ENCODE measurements at places on chromosomes 7 and 10. TPM values are rescaled to one million over a fixed set of nuclear protein-coding genes. Genes with fewer than 3 reads are reported as not detected.

NCF1 gene
- total RNA-seq: not detected

NEURL1 gene
- total RNA-seq: 0.38 TPM

CASTOR2 gene
- total RNA-seq: 71.2 TPM

TMEM270 gene
- total RNA-seq: not detected

PLEKHS1 gene
- total RNA-seq: not detected

- H3K36me3 ChIP-seq: no peaks in the 10 kb centered on the region
- H3K4me1 ChIP-seq: no peaks in the 10 kb centered on the region
- DNase-seq: no peak
- no peak overlapping the region for H3K4me3 ChIP-seq
- no peaks in the 10 kb centered on the region for H3K27me3 ChIP-seq
- H3K27ac ChIP-seq: no peak overlapping the region
Observed at GRCh38 chr10:96287392-96288105, 16.2 kb upstream of the BLNK start.

DNA sequence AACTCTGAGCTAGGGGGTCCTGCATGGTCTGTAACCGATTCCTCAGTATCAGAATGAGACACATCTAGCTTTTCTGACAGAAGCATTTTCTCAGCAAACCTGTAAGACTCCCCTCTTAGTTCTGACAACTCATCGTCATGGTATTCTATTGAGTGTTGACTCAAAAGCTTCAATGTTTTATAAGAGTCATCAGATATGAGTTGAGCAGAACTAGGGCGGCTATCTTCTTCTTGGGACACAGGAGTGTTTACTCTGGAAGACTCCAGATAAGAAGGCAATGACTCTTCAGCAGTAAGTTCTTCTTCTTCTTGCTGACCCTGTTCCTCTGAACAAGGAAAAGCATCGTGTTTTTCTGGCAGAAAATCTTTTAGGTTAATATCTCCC lies 167.0 kb upstream of the CCDC6 start:
- H3K4me3 ChIP-seq: no peak overlapping the region
- H3K4me1 ChIP-seq: no peaks in the 10 kb centered on the region
- H3K36me3 ChIP-seq: peaks cover 9% of the 10 kb centered on the region
- DNase-seq: no peak
- H3K27me3 ChIP-seq: no peaks in the 10 kb centered on the region

DNA sequence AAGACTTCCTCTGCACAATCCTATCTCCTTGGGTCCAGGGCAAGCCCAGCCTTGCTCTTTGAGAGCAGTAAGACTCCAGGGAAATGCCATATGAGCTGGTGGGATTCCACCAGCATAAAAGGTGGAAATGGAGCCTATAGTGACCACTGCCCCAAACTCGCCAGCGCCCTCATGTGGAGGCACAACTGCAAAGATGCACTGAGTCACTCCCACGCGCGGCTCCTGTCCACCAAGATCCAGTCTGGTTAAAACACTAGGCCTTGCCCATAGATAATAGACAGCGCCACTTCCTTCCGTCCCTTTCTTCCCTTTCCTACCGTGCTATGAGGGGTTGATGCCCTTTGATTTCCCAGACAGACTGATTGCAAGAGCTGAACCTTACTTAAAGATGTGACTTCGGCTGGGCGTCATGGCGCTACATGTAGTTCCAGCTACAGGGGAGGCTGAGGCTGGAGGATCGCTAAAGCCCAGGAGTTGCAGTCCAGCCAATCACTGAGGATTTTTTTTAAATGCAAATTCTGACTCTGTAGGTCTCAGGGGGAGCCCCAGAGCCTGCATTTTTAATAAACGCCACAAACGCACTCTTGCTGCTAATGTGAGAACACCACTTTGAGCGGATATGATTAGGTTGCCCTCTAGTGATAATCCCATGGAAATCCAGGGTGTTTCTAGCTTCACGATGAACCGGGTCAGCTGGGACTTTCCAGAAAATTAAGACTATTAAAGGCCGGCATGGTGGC lies 136.5 kb downstream of the EPC1 start:
- H3K4me3 ChIP-seq: no peak overlapping the region
- H3K27ac ChIP-seq: no peak overlapping the region
- peak; percentile 63 for DNase-seq
- H3K4me1 ChIP-seq: no peaks in the 10 kb centered on the region
- no peaks in the 10 kb centered on the region for H3K27me3 ChIP-seq
- H3K36me3 ChIP-seq: no peaks in the 10 kb centered on the region

- no peak for DNase-seq
- H3K27ac ChIP-seq: no peak overlapping the region
- no peaks in the 10 kb centered on the region for H3K36me3 ChIP-seq
- H3K4me1 ChIP-seq: peaks cover 5% of the 10 kb centered on the region
- H3K27me3 ChIP-seq: no peaks in the 10 kb centered on the region
- no peak overlapping the region for H3K4me3 ChIP-seq
Observed at GRCh38 chr10:43785252-43785651, 136.6 kb upstream of the ZNF32 start.

DNA sequence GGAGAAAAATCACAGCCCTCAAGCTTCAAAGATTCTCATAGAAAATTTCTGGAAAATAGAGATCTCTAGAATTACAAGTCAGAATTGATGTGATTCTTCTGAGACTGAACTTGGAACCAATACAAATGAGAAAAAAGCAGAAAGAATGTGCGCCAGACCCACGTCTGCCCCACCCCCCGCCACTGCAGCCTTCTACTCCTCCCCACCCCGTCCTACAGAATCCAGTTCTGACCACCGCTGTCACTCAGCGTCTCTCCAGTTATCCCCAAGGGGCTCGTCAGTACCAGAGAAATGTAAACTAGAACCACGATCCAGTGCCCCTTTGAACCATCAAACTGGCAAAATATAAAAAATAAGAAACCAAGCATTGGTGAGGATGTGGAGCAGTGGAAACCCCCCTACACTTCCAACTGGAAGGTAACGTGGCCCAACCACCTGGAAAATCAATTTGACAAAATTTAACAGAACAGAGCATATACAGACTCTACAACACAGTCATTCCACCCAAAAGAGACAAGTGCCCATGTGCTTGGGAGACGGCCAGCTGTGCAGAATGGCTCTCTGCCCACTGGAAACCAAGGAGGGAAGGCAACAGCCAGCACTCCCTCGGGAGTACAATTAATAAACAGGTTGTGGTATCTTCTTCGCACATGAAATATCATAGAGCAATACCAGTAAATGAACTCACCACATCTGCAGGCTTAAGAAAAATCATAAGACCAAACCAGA lies 397.9 kb downstream of the TNS3 start:
- DNase-seq: no peak
- H3K27me3 ChIP-seq: peaks cover 5% of the 10 kb centered on the region
- H3K36me3 ChIP-seq: no peaks in the 10 kb centered on the region
- H3K4me1 ChIP-seq: no peaks in the 10 kb centered on the region

DNA sequence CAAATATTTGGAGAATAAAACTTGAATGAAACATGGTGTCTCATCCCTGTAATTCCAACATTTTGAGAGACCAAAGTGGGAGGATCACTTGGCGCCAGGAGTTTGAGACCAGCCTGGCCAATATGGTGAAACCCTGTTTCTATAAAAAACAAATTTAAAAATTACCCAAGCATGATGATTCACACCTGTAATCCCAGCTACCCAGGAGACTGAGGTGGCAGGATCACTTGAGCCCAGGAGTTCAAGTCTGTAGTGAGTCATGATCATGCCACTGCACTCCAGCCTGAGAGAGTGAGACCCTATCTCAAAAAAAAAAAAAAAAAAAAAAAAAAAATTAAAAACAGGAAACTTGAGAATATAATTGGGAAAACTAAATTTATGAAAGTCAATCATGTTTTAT lies 481.1 kb downstream of the SEMA3D start:
- H3K27me3 ChIP-seq: no peaks in the 10 kb centered on the region
- DNase-seq: no peak
- no peak overlapping the region for H3K4me3 ChIP-seq
- no peaks in the 10 kb centered on the region for H3K4me1 ChIP-seq
- no peak overlapping the region for H3K27ac ChIP-seq

DNA sequence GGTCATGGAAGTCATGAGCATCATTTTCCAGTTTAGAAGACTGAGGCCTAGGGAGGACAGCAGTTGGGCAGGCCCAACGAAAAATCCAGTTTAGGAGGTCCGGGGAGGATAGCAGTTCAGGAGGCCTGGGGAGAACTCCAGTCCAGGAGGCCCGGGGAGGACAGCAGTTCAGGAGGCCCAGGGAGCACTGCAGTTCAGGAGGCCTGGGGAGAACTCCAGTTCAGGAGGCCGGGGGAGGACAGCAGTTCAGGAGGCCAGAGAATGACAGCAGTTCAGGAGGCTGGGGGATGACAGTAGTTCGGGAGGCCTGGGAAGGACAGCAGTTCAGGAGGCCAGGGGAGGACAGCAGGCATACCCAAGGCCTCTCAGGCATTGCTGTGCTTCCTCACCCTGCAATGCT lies 453.4 kb downstream of the LRMDA start:
- no peaks in the 10 kb centered on the region for H3K27me3 ChIP-seq
- no peaks in the 10 kb centered on the region for H3K36me3 ChIP-seq
- no peak overlapping the region for H3K4me3 ChIP-seq

DNA sequence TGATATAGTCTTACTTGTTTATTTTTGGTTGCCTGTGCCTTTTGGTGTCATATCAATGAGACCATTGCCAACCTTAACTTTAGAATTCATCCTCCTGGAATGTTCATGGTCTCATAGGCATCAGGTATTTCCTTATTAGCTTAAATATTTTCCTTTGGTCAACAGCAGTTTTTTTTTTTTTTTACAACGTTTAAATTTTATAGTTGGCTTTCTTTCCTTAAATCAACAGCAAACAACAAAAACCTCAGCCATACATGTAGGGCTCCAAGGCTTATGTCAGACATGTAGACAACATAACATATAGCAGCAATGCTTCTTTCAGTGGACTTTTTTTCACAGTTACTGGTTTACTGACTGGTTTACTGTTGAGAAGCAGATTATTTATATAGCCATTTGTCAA lies 22.7 kb downstream of the ENTPD7 start:
- H3K27ac ChIP-seq: no peak overlapping the region
- peaks cover 68% of the 10 kb centered on the region for H3K36me3 ChIP-seq
- no peaks in the 10 kb centered on the region for H3K27me3 ChIP-seq

GRCh38 chr7:911791-912480 lies 35.6 kb downstream of the GET4 start:
- H3K4me3 ChIP-seq: no peak overlapping the region
- no peak overlapping the region for H3K27ac ChIP-seq
- peaks cover 15% of the 10 kb centered on the region for H3K27me3 ChIP-seq
- no peaks in the 10 kb centered on the region for H3K4me1 ChIP-seq

DNA sequence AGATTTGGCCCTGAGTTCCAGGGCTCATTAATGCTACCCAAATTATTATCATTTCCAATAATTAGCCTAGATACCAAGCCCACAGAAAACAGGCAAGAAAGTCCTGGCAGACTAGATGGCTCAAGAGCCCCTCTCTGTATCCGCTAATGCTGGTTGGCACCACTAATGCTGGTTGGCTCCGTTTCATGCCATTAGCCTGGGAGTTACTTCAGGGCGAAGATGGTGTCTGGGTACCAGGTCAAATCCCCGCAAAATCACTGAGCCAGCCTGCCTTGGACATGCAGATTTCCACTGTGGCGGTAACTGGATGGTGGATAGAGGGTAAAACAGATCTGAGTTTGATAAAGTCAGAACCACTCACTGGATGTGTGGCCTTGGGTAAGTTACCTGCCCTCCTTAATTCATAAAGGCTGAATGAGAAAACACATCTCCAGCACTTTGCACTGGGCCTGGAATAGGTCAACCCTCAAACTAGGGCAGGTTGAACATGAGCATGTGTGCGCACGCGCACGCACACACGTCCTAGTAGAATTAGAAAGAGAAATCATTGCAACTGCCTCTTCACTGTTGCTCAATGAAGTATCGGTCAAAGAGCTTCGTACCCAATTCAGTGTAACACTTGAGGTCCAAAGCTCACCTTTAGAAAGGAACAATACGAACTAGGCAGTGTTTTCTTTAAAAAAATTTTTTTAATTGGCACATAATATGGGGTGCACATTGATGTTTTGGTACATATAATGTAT lies 91.5 kb downstream of the PRPF18 start:
- H3K27ac ChIP-seq: no peak overlapping the region
- no peaks in the 10 kb centered on the region for H3K27me3 ChIP-seq
- H3K36me3 ChIP-seq: peaks cover 3% of the 10 kb centered on the region
- no peak overlapping the region for H3K4me3 ChIP-seq

- no peak overlapping the region for H3K27ac ChIP-seq
- H3K4me1 ChIP-seq: peaks cover 3% of the 10 kb centered on the region
- DNase-seq: no peak
- peaks cover 34% of the 10 kb centered on the region for H3K36me3 ChIP-seq
- H3K27me3 ChIP-seq: no peaks in the 10 kb centered on the region
Observed at GRCh38 chr7:37110660-37111424, 337.8 kb downstream of the ELMO1 start.

- no peaks in the 10 kb centered on the region for H3K27me3 ChIP-seq
- peak; percentile 87 for DNase-seq
- H3K36me3 ChIP-seq: no peaks in the 10 kb centered on the region
- peaks cover under 1% of the 10 kb centered on the region for H3K4me1 ChIP-seq
Observed at GRCh38 chr10:122054048-122055025, 65.4 kb downstream of the TACC2 start.

GRCh38 chr10:45457487-45457886 lies 83.5 kb downstream of the ALOX5 start:
- H3K4me1 ChIP-seq: no peaks in the 10 kb centered on the region
- DNase-seq: no peak
- H3K4me3 ChIP-seq: no peak overlapping the region
- H3K27ac ChIP-seq: no peak overlapping the region
- H3K36me3 ChIP-seq: no peaks in the 10 kb centered on the region

DNA sequence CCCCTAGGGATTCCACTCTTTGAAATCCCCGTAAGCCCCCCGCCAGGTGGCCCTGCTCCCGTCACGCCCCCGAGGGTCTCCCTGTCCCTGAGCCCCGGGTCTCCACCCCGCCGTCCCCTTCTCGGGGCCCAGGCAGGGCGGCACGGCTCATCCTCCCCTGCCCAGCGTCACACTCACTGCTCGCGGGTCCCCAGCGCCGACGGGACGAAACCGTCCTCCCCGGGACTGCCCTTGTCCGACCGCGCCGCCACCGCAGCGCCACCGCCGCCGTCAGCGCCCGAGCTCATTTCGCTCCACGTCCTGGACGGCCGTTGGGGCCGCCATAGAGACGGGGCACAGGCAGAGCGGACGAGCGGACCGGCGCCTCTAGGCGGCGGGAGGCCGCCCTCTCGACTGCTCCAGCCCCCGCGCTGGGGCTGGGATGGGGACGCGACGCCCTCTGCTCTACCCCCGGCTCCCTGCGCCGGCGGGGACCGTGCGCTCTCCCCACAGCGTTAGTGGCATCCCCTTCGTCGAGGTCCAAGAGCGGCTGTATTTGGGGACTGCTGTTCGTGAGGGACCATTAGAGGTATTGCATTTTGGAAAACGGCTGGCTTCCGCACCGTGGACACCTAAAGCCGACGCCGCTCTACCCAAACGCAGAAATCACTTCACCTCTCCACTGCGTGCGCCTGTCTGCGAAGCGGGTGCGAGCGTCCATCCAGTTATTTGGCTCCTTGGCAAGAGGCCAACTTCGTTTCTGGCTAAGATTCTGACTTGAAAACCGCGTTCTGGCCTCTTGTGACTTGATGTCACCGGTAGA lies at the start of gene EEF1AKMT2:
TSS of gene EEF1AKMT2 (minus strand) at position 341 of the 802 bp plus-strand sequence. CDS start at position 287, 54 bp downstream.
- H3K27me3 ChIP-seq: no peaks in the 10 kb centered on the region
- H3K4me1 ChIP-seq: no peaks in the 10 kb centered on the region
- H3K27ac ChIP-seq: peak within 1 kb of the TSS; percentile 54

- H3K4me3 ChIP-seq: peak overlapping the region; percentile 80
- no peak overlapping the region for H3K27ac ChIP-seq
- no peaks in the 10 kb centered on the region for H3K27me3 ChIP-seq
- H3K4me1 ChIP-seq: peaks cover 6% of the 10 kb centered on the region
- DNase-seq: no peak
Observed at GRCh38 chr7:76392531-76393115, 16.9 kb downstream of the SSC4D start.

GRCh38 chr7:200704-201103 lies 8.3 kb downstream of the FAM20C start:
- no peaks in the 10 kb centered on the region for H3K4me1 ChIP-seq
- peaks cover 10% of the 10 kb centered on the region for H3K36me3 ChIP-seq
- DNase-seq: peak; percentile 64
- no peak overlapping the region for H3K27ac ChIP-seq
- no peaks in the 10 kb centered on the region for H3K27me3 ChIP-seq

Data from endodermal cell (in vitro differentiated cells).